Effector memory CD8-positive, alpha-beta T cell (primary cell): ENCODE measurements at places on chromosomes 4 and X.

DNA sequence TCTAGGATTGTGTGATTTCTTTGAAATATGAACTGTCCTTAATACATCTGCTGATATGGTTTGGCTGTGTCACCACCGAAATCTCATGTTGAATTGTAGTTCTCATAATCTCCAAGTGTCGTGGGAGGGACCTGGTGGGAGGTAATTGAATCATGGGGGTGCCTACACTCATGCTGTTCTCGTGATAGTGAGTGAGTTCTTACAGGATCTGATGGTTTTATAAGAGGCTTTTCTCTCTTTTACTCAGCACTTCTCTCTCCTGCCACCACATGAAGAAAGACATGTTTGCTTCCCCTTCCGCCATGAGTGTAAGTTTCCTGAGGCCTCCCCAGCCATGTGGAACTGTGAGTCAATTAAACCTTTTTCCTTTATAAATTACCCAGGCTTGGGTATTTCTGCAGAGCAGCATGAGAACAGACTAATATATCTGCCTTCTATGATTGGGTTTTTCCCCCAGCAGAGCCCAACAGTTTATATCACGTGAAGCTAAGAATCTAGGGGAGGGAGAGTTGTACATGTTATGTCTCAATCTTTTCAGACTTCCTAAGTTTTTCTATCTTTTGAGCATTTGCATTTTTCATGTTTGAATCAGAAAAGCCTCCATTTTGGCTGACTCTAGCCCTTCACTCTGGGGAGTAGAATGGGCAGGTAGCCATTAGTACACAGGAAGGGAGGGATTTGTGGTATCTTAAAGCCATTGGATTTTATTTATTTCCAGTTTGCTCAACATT is 58.9 kb downstream of the PLAC1 start:
- DNase-seq, result no peak

GRCh38 chr4:44320833-44321232 is 127.8 kb downstream of the KCTD8 start:
- DNase-seq, result no peak

GRCh38 chr4:152148057-152148456 is 387.2 kb upstream of the GATB start:
- no peak for DNase-seq

GRCh38 chr4:104878936-104879335 is 267.7 kb upstream of the TET2 start:
- DNase-seq, result no peak

GRCh38 chr4:82591592-82591991 is 29.8 kb upstream of the TMEM150C start:
- no peak for DNase-seq

GRCh38 chr4:94803181-94803580 is 45.4 kb downstream of the BMPR1B start:
- DNase-seq, result no peak

DNA sequence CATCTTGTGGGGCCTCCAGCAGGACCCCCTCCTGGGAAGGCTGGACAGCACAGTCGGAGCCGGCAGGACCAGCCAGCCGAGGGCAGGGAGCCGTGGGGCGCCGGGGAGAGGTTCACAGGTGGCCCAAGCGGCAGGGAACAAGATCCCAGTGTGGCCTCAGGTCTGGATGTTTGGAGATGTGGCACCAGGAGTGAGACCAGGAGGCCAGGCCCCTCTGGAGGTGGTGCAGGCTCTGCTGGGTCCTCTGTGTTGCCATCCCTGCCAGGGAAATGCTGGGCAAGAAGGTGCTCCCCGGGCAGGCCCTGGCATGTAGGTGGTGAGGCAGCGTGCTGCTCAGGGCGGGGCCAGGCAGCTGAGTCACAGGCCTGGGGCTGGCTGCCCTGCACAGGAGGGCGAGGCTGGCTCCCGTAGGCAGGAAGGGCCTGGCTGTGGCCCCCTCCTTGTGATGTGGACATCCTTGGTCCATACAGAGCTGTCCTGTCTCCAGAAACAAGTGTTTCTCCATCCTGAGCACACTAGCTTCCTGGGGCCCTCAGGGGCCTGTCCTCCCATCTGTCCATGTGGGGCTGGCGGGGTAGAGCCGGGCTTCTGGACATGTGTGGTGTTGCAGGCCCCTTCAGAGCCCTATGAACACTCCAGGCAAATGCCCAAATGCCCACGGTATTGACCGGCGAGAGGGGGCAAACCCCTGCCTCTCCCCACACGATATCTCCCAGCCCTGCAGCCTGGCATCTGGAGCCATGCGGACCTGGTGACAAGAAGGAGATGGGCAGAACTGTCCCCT is 4.8 kb upstream of the HGFAC start:
- DNase-seq, result no peak

DNA sequence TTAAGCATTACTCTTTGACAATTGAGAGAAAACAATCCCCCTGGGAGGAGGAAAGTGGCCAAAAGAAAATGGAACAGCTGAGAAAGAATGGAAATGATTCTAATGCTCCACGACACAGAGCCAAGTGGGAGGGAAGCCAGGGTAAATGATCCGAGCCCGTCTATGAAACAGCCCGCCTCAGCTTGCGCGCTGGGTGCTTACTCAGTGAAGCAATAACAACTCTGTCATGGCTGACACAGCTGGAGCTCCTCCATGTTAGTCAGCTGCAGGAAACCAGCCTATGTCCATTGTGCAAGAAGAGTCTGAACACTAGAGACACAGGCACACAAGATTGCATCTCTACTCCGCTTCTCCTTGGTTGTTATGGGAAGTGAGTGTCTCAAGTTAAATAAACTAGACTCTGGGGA is 19.3 kb downstream of the NOA1 start:
- no peak for DNase-seq

- DNase-seq, result peak; percentile 22
These were observed 1.3 kb downstream of the CAMK2D start for GRCh38 chr4:113760094-113760794.

DNA sequence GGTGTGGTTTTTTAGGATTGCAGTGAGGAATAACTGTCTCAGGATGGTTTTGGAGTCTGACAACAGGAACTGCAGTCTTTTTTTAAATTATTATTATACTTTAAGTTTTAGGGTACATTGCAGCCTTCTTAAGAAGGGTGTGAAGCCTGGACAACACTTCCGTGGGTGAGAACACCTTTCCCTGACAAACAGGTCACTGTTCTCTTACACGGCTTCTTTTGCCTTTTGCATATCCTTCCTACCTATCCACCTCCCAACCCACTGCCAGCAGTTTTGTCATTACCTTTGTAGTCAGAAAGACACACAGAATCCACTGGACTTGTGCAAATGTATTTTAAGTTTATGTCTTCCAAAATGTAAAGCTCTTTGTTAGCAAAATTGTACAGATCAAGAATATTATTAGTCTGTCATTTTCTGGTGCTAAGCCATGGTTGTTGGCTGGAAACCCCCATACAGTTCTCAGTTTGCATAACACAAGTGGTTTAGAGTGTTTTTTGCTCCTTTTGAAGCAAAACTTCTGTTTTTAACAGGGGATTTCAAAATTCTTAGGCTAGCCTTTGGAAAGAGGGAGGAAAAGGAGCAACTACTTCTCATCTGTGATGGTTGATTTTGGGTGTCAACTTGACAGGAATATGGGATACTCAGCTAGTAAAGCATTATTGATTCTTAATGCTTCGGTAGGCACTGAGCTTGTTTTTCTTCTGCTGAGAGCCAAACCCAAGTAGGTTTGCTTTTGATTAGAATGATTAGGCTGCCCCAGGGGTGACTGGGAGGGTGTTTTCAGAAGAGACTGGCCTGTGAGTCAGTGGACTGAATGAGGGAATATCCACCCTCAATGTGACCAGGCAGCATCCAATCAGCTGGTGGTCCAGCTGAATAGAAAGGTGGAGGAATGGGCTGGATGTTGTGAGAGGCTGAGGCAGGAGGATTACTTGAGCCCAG is 29.4 kb upstream of the KLHL2 start:
- DNase-seq, result no peak

GRCh38 chrX:66046612-66047235 is 6.8 kb upstream of the VSIG4 start:
- peak; percentile 5 for DNase-seq

- DNase-seq, result no peak
These were observed 652.1 kb downstream of the ANKRD50 start for GRCh38 chr4:124060261-124060918.

GRCh38 chrX:50617183-50617582 is 146.6 kb upstream of the DGKK start:
- no peak for DNase-seq

GRCh38 chr4:187124331-187124730 is 400.7 kb upstream of the FAT1 start:
- no peak for DNase-seq

DNA sequence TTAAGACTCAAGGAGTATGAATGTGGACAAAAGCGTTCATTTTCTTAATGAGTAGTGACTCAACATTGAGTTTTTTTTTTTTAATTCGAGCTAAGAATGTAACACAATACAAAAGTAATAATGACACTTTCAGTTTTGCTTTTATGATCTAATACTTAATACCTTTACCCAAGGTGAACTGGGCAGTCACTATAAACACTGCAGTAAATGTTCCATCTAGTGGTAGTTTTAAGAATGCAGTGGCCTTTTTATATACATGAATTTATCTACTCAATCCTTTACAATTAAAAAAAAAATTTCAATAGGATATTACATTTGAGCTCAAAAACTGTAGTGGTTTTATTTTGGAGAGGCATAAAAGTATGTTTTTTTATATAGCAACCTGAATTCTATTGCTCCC is 33.9 kb downstream of the PDK3 start:
- no peak for DNase-seq

- DNase-seq, result no peak
These were observed 192.9 kb upstream of the TBL1X start for GRCh38 chrX:9271789-9272525.

DNA sequence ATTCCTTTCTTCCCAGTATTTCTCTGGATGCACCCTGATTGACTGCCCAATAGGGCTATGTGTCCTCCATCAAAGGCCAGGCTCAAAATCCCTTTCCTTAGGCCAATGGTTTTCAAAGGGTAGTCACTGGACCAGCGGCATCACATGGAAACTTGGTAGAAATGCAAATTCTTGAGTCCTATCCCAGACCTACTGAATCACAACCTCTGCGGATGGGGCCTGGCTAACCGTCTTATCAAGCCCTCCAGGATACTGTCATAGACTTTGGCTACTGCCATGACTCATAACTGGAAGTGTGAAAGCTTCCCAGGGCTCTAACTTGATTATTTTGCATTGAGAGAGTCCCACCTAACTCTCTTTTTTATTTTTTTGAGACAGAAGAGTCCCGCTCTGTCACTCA is 71.9 kb upstream of the TFDP3 start:
- no peak for DNase-seq

GRCh38 chr4:38290366-38290765 is 330.2 kb downstream of the PTTG2 start:
- no peak for DNase-seq

DNA sequence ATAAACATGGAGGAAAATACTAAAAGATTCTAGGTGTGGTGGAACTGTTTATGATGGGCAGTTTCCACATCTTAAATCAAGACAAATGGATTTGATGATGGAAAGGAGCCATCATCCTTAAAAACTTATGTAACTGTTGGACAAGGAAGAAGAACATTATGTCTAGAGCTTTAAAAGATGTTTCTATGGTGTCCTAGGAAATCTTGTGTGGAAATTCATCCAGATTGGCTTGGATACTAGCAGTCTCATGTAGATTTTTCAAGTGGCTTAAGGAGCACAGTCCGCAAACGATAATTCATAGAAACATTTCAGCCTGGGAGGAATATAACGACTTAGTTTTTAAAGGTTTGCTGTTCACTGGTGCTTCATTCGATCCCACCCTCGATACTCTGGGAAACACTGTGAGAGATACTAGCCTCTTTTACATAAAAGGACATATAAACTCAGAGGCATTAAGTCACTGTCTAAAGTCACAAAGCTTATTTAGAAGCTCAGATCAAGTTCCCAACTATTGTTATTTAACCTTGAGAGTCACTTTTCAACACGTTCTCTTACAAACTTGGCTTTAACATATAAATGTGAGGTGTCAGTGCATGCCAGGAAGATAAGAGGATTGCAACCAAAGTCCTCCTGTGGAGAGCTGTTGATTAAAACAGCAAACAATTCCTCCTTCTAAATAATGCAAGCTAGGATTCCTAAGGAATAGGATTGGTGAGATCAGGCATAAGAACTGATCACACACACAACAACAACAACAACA is 135.7 kb upstream of the SCML1 start:
- no peak for DNase-seq

DNA sequence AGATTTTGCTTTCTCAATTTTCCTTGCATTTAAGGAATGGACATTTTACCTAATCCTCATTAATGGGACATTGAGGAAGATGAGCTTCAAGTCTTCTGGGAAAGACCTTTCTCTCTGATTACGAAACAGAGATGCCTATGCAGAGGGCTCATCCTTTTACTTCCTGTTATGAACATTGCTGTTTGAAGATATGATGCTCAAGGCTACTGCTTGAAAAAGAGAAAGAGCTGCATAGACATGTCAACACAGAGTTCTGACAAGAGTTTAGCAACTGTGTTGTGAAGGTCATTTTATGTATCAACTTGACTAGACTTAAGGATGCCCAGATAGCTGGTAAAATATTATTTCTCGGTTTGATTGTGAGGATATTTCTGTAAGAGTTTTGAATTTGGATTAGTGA is 13.8 kb upstream of the GNPDA2 start:
- DNase-seq, result no peak

GRCh38 chr4:143337600-143338287 is 1.1 kb downstream of the GAB1 start:
- DNase-seq, result no peak

DNA sequence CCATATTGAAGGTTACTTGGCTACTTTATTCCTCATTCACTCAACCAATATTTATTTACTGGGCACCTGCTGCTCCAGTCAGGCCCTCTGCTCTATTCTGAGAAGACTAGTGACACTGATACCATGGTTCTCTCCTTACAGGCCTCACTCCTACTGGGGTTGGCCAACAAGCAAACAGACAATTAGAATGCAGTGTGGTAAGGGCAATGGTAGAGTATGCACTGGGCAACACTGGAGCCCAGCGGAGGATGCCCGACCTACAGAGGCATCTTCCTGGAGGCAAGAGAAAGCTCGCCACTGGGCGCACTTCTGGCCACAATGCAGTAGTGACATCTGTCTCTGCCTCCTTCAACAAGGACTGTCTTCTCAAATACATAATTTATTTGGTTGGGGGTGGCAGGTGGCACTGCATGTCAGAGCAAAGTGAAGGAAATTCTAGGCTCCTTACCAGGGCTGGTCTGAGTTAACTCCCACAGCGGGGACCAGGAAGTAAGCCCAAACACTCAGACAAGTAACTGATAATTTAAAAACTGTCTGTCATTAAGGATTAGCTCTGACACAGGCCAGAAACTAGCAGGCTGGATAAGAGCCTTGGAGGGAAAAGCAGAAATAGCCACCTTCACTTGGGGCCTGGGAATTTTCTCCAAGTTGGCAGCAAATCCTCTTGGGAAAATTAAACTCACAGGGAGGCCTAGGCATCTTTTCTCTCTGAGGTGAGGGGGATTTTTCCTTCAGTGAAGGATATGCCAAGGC is 150.7 kb upstream of the EOLA2 start:
- DNase-seq, result no peak

DNA sequence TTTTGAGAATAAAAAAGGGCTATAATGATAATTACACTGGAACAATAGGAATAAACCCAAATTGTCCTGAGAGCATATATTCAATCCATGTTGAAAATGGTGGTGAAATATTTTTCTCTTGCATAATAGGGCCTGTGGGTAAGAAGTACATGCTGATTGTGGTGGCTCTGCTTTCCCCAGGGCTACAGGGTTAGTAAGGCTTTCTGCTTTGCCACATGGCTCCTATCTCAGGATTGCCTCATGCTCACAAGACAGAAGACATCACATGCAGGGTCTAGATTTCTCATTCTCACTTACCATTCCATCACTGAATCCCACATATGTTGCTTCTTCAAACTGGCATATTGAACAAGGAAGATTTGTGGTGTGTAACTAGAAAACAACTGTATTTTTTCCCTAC is 12.4 kb upstream of the VEGFC start:
- DNase-seq, result no peak

GRCh38 chr4:1052231-1052671 is 40.8 kb downstream of the FGFRL1 start:
- DNase-seq, result no peak
